ENCODE measurements at places on chromosomes 5 and 9.

- no peak for DNase-seq
- no peak overlapping the region for H3K4me3 ChIP-seq
- H3K27me3 ChIP-seq: peaks cover 19% of the 10 kb centered on the region
- H3K27ac ChIP-seq: no peak overlapping the region
- H3K4me1 ChIP-seq: no peaks in the 10 kb centered on the region
- no peaks in the 10 kb centered on the region for H3K36me3 ChIP-seq
Observed at GRCh38 chr5:72494623-72495124, 12.5 kb downstream of the ZNF366 start.

DNA sequence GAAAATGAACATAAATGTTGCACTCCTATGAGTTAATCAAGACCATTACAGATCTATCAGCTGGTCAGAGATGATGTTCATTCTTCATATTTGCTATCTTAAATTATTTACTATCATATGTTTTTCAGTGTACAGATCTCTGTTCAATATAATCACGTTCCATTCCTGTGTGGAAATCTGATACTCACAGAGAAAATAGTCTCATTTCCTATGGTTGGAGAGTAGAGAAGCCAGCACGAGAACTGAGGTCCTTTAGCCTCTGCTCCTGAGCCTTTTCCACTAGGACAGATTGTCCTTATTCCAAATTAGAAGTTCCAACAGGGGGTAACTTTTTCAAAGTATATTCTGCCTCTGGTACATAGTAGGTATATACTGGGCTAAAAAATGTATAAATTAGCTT lies 29.2 kb downstream of the UGCG start:
- H3K4me1 ChIP-seq: peaks cover 25% of the 10 kb centered on the region
- H3K4me3 ChIP-seq: no peak overlapping the region
- no peak overlapping the region for H3K27ac ChIP-seq
- DNase-seq: no peak

DNA sequence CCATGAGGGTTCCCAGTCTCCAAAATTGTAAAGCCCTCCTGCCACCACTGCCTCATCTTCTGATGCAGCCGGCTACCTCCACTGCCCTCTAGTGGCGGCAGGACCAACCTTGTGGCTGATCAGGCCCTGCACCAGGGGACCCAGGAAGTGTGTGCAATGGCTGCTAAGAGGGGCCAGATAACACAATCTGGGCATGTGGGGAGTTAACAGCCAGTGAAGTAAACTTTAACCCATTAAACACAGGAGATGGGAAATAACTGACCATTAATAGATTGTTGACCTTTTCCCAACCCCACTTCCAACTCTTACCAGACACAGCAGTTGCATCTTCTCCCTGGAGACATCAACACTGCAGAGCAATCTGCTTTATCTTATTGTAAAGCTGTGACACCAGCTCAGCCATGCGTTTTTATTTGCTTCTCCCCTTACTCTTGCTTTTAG lies 63.3 kb downstream of the FREM1 start:
- H3K4me3 ChIP-seq: no peak overlapping the region
- peaks cover 3% of the 10 kb centered on the region for H3K27me3 ChIP-seq
- H3K4me1 ChIP-seq: no peaks in the 10 kb centered on the region
- DNase-seq: peak; percentile 63
- no peaks in the 10 kb centered on the region for H3K36me3 ChIP-seq

DNA sequence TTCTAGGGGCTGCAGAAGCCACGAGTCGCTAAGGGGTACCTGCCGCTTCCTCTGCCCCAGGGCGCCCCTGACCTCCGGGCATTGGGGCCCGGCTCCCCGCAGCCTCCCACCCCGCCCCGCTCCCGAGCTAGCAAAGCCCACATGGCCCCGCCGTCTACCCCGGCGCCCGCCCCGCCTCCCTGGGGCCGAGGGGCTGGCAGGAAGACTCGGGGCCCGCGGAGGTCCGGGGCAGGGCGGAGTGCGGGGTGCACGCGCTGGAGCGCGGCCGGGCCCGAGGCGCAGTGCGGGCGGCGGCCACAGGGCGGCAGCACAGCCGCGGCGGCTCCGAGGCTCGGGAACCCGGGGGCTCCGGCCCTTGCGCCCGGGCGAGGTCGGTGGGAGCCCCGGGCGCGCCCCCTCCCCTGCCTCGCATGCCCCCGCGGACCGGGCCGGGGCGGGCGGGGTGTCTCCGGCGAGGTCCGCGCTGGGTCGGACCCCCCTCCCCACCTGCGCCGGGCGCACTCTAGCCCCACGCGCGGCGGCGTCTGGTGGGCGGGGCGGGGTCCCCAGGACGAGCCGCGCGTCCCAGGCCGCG lies 6.7 kb downstream of the NRARP start:
- H3K36me3 ChIP-seq: no peaks in the 10 kb centered on the region
- no peak overlapping the region for H3K27ac ChIP-seq
- H3K27me3 ChIP-seq: peaks cover 48% of the 10 kb centered on the region
- H3K4me1 ChIP-seq: peaks cover 9% of the 10 kb centered on the region

- no peaks in the 10 kb centered on the region for H3K36me3 ChIP-seq
- no peaks in the 10 kb centered on the region for H3K4me1 ChIP-seq
- peaks cover 20% of the 10 kb centered on the region for H3K27me3 ChIP-seq
Observed at GRCh38 chr5:68134033-68134668, 81.4 kb upstream of the PIK3R1 start.

DNA sequence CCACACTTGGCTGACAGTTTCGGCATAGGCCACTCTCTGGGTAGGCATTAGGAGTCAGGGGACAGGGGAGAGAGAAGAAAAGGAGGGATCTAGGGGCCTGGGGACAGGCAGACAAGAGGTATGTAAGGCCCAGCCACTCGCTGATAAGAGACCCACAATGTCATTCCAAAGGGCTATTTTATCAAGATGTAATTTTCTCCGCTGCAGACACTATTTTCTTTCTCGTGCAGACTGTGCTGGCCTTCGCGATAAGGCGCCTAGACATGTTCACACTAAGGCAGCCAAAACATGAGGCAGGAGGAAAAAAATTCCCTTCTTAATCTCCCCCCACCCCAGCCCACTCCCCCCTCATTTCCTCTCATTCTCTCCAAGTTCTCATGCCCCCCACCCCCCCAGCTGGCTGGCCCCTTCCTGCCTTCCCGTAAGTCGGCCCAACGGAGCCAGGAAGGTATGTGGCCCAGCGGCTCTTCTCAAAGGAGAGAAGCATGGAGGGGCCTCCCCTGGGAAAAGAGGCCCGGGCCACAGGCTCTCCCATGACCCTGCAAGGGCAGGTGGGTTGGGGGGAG lies 44.9 kb upstream of the SYNPO start:
- H3K27me3 ChIP-seq: no peaks in the 10 kb centered on the region
- H3K36me3 ChIP-seq: no peaks in the 10 kb centered on the region
- H3K27ac ChIP-seq: no peak overlapping the region
- H3K4me1 ChIP-seq: no peaks in the 10 kb centered on the region

GRCh38 chr5:138936225-138936967 lies 61.3 kb upstream of the LRRTM2 start:
- H3K27me3 ChIP-seq: no peaks in the 10 kb centered on the region
- H3K36me3 ChIP-seq: peaks cover 5% of the 10 kb centered on the region
- H3K4me3 ChIP-seq: no peak overlapping the region
- H3K4me1 ChIP-seq: peaks cover 13% of the 10 kb centered on the region
- H3K27ac ChIP-seq: no peak overlapping the region
- DNase-seq: no peak

- H3K27ac ChIP-seq: peak overlapping the region; percentile 88
- H3K4me1 ChIP-seq: peaks cover 93% of the 10 kb centered on the region
- H3K4me3 ChIP-seq: peak overlapping the region; percentile 48
- no peaks in the 10 kb centered on the region for H3K27me3 ChIP-seq
Observed at GRCh38 chr9:130030651-130031127, 12.3 kb downstream of the FNBP1 start.

DNA sequence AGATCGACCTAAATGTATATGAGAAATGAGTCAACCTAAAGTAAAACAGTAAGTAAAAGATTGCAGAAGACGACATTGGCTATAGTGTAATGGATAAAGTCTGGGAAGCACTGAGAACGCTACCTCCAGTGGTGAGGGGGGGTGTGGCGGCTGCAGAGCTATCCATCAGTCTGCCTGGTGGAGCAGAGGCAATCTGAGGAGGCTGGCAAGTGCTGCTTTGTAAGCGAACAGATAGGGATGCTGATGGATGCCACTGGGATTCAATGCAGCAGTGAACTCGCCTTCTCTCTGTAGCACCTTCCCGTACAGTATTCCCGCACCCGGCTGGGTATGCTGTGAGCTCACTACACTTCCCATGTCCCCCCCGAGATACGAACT lies 261.5 kb downstream of the NSG2 start:
- no peak for DNase-seq
- H3K27ac ChIP-seq: no peak overlapping the region
- peaks cover 7% of the 10 kb centered on the region for H3K27me3 ChIP-seq
- H3K4me3 ChIP-seq: no peak overlapping the region
- H3K36me3 ChIP-seq: no peaks in the 10 kb centered on the region

DNA sequence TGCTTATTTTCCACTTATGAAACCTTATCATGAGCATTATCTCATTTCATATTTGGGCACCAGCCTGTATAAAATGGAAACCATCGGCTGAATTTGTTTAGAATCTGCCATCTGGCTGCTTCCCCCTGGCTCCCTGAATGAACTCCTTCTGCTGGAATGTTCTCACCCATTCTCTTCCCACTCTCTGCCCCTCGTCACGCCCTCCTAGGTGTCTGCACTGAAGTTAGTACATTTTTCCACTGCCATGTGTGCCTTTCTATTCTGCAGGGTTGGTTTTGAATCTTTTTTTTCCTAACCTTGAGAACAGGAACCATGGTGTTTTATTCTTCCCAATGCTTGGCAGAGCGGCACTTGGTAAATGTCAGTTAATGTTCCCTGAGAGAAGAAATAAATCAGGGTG lies 359.7 kb downstream of the MLLT3 start:
- no peak overlapping the region for H3K4me3 ChIP-seq
- no peaks in the 10 kb centered on the region for H3K4me1 ChIP-seq
- H3K27me3 ChIP-seq: no peaks in the 10 kb centered on the region
- peaks cover 7% of the 10 kb centered on the region for H3K36me3 ChIP-seq
